ENCODE measurements at places on chromosomes 3 and 15.

- DNase-seq = no peak
Observed at GRCh38 chr3:140276703-140277102, 341.7 kb downstream of the CLSTN2 start.

DNA sequence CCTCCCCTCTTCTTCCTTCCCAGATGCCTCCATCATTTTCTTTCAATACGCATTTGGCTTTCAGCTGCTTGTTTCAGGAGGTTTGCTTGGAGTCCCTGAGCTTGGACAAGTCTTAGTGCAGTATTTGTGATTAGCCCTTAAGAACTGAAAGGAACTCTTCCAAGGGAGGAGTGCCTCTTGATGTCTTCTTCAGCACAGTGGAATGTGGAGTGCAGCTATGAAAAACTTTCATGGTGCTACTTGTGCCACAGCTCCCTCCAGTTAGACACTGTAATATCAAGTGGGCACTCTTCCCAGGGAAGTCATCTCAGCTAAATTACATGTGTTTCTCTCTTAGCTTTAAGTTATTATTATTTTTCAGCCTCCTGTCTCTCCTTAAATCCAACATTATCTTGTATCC lies 173.1 kb downstream of the NECTIN3 start:
- DNase-seq = no peak

DNA sequence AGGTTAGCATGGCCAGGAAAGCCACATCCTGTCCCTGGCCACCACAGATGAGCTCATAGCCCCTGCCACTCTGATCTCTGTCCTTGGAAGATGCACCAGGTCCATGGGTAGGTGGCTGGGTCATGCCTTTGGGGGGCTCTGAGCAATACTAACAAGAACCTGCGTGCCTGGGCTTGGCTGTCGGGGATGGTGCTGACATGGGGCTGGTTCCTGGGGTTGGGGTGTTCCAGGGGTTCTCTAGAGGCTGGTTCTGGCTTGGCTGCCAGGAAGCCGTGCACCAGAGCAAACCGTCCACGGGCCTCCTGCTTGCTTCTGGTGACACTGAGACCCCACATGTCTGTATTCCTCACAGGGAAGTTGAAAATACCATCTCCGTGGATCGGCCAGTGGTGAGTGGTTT lies 44.1 kb downstream of the CAPN3 start:
- no peak for DNase-seq

DNA sequence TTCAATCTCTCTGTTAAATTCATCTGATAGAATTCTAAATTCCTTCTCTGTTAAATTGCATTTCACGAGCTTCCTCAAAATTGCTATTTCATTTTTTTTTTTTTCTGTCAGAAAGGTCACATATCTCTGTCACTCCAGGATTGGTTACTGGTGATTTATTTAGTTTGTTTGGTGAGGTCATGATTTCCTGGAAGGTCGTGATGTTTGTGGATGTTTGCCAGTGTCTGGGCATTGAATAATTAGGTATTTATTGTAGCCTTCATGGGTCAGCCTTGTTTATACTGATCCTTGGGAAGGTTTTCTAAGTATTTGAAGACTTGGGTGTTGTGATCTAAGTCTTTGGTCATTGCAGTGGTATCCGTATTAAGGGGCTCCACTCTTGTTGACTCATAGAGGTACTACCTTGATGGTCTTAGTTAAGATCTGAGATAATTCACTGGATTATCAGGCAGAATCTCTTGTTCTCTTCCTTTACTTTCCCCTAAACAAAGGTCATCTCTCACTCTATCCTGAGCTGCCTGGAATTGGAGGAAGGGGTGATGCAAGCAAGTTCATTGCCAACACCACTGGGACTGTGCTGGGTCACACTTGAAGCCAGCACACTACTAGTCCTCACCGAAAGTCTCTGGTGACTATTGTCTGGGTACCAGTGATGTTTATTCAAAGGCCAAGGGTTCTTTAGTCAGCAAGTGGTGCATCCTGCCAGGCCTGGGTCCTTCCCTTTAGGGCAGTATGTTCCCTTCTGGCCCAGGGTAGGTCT lies 231.1 kb downstream of the GBE1 start:
- DNase-seq = no peak

DNA sequence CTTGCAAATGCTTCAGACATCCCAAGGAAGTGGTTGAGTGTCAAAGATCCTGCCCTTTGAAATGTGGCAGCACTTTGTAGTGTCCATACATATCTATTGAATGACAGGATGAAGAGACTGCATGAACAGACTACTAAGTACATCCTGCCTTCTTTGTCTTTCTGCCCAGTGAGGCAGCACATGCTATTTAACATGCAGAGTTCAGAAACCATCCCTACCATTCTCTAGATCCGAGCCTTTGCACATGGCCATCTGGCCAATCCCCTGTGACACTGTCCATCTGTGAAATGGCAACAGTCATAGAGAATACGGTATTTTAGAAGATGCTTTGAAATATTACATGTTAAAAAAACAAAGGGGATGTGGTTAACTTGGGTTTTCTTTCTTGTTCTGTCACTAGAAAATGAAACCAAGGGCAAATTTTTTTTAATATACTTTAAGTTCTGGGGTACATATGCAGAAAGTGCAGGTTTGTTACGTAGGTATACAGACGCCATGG lies 519.6 kb downstream of the NTRK3 start:
- no peak for DNase-seq

DNA sequence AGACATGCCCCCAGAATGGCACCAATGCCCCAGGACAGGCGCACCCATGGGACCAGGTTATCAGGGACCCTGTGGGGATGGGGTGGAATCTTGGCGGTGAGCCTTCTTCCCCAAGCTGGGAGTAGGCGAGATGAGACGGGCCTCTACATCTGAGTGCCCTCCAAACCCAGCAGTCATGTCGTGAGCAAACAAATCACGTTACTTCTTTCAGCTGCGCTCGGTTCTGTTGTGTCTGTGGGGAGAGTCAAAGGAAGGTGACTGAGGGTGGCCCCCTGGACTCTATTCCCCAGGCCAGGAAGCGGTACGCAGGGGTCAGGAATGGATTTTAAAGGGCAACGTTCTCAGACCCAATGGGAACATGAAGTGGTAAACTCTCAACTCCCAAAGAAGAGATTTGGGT lies 2.8 kb downstream of the GOLGA6L2 start:
- DNase-seq = no peak

GRCh38 chr3:187902936-187903335 lies 157.7 kb upstream of the BCL6 start:
- DNase-seq = no peak

- no peak for DNase-seq
Observed at GRCh38 chr3:146547235-146547835, 2.9 kb upstream of the PLSCR1 start.

All from stimulated activated CD8-positive, alpha-beta memory T cell treated with anti-CD3 and anti-CD28 coated beads, Interleukin-15, amount 100 ng/mL, for 24 hours (primary cell).